ENCODE measurements at places on chromosomes 3 and 15.
A peak's percentile ranks its signal among the peaks of the same experiment; 100 is the strongest.

- no peak for DNase-seq
Observed at GRCh38 chr15:41160639-41161315, 44.7 kb upstream of the INO80 start.

DNA sequence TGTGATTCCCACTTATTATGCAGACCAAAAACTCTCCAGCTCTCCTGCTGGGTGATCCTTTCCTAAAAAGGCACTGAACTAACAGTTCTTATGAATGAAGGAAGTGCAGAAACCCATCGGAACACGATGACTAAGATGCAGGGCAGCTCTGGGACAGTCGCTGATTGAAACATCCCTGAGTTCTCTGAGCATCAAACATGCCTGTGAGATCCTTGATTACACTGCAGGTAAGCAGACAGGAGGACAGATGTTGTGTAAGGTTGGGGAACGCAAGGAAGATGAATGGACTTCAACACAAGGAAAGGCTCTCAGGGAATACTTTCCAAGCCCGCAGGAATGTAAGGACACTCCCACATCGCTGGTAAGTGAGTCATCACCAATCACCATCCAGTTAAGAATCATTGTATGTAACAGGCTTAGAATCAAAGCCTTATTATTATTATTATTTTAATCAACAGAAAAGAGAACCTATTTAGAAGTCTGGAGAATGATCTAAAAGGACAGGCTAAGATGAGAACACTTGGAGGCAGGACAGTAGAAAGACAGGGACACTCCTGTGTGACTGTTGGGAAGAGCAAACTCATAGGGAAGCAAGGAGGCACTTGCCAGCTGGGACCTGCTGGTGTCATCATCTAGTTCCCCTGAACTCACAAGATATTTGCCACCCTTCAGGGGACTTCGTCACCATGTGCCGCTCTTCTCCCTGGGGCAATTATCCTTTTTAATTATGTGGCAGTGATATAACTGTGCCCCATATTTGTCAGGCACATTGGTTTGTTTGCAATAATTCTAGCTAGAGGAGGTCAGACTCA, 26.0 kb downstream of the TMEM158 start:
- DNase-seq, result no peak

DNA sequence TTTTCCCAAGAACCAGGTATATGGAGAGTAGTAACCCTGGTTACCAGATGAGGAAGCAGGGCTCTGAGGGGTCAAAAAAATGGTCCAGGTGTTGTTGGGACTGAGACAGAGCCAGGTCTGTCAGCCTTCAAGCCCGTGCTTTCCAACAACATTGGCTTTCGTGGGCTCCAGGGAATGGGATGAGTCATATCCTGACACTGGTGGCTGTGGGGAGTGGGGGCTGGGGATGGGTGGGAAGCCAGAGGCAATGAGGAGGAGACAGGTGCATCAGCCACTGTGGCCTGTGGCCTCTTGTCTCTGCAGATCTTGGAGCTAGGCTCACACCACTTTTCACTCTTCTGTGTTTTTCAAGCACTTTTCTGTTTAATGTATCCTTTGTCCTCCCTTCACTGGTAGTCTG, 38.2 kb downstream of the CORO2B start:
- DNase-seq, result no peak

GRCh38 chr3:169759256-169759655, 5.6 kb downstream of the TERC start:
- DNase-seq, result no peak

- DNase-seq, result peak; percentile 85
Observed at GRCh38 chr15:75177360-75178071, 24.2 kb upstream of the C15orf39 start.

- no peak for DNase-seq
Observed at GRCh38 chr3:122024800-122025199, 2.8 kb upstream of the ILDR1 start.

GRCh38 chr15:74138642-74139041, 8.3 kb downstream of the ISLR2 start:
- no peak for DNase-seq

GRCh38 chr3:8509961-8510360, 8.3 kb downstream of the LMCD1 start:
- no peak for DNase-seq

- DNase-seq, result no peak
Observed at GRCh38 chr15:29128671-29129070, 141.0 kb downstream of the NSMCE3 start.

- DNase-seq, result no peak
Observed at GRCh38 chr3:156400062-156400461, 154.9 kb downstream of the SSR3 start.

- no peak for DNase-seq
Observed at GRCh38 chr3:187994221-187995042, 159.5 kb upstream of the LPP start.

DNA sequence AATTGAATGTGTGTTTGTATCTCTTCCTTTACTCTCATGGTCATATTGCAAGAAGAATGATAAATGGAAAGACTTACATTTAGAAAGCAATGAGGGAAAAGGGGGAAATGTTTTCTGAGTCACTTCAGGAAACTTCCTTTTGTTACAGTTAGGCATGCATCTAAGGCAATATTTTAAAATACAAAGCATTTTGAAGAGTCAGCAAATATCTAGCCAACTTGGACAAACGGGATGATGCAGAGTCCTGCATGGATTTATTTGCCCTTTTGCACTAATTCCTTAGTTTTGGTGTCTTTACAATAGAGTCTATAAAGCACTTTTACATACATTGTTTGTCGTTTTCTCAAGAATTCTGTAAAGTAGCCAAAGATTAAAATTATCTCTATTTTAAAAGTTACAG, 286.2 kb upstream of the UBE2E2 start:
- no peak for DNase-seq

DNA sequence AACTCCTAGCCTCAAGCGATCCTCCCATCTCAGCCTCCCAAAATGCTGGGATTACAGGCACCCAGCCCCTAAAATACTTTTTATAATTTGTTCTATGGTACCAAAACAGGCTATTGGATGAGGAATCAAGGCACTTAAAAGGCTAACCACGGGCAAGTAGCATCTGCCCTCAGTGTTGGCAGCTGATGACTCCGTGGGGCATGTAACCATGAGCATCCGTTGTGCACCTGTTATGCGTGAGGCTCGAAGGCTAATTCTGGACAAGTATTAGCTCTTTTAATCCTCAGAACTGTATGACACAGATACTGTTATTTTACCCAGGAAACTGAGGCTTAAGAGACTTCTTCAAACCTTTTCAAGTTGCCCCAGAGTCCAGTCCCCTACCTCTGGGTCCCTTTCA, 10.2 kb downstream of the WDR73 start:
- no peak for DNase-seq

GRCh38 chr3:170477395-170477794, 58.7 kb downstream of the CLDN11 start:
- no peak for DNase-seq

- no peak for DNase-seq
Observed at GRCh38 chr15:93720607-93721006, 510.8 kb upstream of the MCTP2 start.

DNA sequence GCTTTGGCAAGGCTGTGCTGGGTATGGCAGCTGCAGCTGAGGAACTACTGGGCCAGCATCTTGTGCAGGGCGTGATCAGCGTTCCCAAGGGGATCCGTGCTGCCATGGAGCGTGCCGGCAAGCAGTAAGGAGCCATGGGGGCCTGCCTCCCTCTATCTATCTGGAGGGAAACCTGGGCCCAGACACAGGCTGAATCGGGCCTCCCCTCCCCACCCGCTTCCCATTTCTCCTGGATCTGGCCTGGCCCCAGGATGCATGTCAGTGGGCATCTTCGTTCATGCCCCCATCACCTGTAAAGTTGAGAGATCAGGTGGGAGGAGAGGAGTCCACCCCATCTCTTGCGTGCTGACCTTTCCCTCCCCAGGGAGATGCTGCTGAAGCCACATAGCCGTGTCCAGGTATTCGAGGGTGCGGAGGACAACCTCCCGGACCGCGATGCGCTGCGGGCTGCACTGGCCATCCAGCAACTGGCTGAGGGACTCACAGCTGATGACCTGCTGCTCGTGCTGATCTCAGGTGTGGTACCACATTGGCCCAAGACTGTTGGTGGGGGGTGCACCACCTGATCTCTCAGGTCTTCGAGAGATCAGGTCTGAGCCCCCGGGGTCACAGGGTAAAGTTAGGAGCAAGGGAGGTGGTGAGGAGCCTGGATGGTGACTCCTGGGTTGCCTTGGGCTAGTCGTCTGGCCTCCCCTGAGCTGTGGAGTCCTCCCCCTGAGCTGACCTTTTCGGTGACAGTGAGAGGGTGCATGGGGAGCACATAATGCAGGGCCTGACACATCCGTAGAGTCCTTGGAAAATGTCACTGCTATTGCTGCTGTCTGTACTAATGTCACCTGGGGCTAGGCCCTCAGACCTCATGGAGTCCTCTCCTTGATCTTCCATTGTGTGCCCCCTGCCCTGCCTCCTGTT, 3.2 kb downstream of the GLYCTK start:
- no peak for DNase-seq

GRCh38 chr15:57527382-57528091, 64.2 kb upstream of the MYZAP start:
- DNase-seq, result peak; percentile 99

DNA sequence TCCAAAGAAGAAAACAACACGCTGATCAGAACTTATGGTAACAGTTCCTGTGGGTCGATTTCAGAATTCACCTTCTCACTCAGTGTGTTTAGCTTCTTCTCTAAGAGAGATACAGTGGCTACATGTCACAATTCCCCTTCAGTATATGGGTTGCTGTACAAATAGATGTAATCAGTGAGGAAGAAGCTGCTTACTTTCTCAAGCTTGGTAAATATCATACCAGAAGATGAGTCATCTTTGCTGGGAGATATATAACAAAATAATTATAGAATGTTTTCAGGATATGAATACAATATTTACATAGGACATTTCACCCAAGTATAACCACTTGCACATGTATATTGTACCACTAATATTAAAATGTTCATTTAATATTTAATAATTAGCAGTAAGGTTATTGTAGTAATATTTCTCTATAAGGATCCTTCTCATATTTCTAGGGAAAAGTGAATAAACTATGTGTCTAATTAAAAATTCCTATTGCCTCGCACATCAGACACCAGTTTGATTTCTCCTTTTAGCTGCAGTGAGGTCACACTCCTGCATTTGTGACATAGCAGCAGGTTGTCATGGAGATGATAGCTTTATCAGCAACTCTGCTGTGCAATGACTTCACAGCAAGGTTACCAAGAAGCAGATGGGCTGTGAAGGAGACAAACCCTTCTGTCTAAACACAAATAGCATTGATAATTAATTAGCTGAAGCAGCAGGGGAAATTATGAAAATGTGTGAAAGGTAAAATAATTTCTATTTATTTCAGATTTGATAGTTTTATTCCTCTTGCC, 211.4 kb downstream of the TUSC7 start:
- no peak for DNase-seq

DNA sequence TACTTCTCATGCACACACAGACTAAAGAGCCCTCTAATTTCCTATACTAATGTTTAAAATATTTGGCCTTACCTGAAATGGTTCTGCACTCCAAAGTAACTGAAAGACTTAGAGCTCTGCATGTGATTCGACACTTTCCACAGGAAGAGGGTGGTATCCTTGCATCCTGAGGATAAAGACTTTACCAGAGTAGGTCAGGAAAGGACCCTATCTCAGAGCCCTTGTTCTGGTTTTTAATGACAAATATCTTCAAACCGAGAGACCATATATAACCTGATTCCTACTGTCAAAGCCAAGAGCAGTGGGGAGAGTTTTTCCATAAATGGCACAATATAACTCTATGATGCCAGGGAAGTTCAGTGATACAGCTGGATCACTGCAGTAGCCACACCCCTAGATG, at the start of gene GP5:
Gene GP5, minus strand, starts transcription at position 101 of the 400 bp plus-strand sequence. CDS start 984 bp downstream, outside the sequence.
- DNase-seq, result no peak

GRCh38 chr15:27742751-27743477, 356.2 kb downstream of the OCA2 start:
- no peak for DNase-seq

GRCh38 chr15:89071471-89071870, 16.8 kb upstream of the ABHD2 start:
- DNase-seq, result no peak

DNA sequence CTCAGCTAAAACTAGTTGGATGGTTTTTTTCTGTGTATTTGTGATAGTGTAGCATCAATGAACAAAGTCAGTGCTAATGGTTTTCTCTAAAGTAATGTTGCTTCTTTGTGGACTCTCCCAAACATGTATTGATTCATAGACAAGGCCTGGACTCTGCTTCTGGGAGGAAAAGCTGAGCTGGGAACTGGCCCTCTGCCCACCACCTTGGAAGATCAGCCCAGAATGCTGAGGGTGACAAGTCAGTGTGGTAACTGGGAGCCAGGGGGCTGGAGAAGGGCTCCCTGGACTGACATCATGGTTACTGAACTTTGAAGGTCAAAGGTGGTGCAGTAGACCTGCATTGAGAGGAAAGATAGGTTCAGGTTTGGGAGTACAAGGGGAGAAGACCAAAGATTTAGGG, 3.0 kb downstream of the ARHGAP31 start:
- DNase-seq, result no peak

- no peak for DNase-seq
Observed at GRCh38 chr15:73737535-73737934, 15.6 kb downstream of the INSYN1 start.

All from NCI-H524 (cell line).